ENCODE measurements at places on chromosomes 5 and 9. TPM values are rescaled to one million over a fixed set of nuclear protein-coding genes. Genes with fewer than 3 reads are reported as not detected.
A peak's percentile ranks its signal among the peaks of the same experiment; 100 is the strongest.

GRCh38 chr9:87658511-87658910 is 67.4 kb upstream of the CTSL start:
- no peak for DNase-seq

DNA sequence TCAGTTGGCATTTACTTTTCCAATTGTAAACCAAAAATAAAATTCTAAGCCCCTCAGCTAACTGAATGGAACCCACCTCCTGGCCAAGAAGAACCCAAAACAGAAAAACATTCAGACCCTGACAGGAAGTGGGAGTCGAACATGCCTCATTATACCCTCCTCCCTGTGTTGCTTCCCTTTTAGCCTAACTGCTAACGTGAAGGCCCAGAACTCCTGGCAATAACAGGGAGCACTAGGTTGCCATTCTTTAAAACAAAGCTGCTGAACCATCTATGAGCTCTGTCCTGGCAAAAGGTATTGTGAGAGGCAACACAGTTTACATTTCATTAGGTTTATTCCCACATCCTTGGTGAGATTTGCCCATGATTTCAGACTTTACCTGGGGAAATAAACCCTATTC is 481.4 kb downstream of the CHSY3 start:
- DNase-seq = no peak

DNA sequence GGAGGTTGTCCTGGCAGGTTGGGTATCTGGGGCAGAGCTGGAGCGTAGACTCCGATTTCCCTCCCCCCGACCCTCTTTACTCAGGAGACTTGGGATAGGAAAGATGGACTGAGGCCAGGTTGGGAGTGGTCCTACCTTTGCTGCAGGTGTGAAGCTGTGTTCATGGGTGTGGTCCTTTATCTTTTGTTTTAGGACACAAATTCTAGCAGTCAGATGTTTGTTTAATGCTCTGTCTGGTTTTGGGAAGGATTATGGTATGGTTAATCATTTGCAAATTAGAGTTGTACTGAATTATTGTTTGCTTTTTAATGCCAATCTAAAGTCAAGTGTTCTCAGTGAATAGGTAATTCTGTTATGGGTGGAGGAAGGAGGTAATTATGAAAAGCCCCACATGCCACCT is 14.1 kb upstream of the FAM120AOS start:
- DNase-seq = peak; percentile 10

DNA sequence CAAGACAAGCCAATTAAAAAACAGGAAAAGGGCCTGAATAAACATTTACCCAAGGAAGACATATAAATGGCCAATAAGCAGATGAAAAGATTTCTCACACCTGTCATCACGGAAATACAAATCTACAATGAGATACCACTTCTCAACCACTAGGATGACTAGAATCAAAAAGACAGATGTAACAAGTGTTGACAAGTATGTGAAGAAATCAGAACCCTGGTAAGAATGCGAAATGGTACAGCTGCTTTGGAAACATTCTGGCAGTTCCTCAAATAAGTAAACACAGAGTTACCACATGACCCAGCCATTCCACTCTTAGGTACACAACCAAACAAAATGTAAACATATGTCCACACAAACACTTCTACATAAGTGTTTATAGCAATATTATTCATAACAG is 32.5 kb downstream of the LEAP2 start:
- no peak for DNase-seq

GRCh38 chr5:180115326-180116076 is 43.9 kb upstream of the RNF130 start:
- no peak for DNase-seq

DNA sequence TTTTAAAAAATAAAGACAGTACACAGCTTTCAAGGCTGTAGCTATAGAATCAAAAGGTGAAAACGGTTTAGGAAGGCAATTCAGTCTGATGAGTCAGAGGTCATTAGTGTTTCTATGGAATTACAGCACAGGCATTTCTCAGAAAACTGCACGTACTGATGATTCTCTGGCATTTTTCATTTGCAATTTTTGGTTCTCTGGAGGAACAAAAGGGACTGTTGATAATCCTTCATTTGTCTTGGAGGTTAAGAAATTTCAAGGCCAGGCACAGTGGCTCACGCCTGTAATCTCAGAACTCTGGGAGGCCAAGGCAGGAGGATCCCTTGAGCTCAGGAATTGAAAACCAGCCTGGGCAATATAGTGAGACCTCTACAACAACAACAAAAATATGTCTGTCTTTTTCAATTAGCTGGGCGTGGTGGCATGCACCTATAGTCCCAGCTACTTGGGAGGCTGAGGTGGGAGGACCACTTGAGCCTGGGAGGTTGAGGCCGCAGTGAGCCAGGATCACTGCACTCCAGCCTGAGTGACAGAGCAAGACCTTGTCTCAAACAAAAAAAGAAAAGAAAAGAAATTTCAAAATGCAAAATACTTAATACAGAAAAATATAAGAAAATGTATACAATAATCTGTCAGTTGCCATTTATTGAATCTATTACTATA is 27.3 kb downstream of the NR6A1 start:
- DNase-seq = no peak

DNA sequence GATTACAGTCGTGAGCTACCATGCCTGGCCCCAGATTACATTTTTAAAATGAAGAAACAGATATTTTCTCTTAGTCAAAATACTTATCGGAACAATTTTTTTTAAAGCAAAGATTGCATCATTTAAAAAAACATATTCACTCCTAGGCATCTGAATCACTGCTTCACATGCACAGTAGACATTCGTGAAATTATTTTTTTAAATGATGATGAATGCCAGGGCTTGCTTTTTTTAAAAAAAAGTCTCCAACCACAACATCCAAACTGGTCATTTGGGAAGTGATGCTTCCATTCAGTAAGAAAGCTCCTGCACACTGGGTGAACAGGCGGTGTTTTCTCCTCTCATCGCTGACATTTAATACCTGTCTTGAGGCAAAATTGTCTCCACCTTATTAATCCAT is 223.0 kb upstream of the DMRT1 start:
- no peak for DNase-seq

GRCh38 chr5:170438581-170438980 is 49.4 kb upstream of the KCNMB1 start:
- DNase-seq = no peak

- no peak for DNase-seq
These were observed 20.6 kb downstream of the TPD52L3 start for GRCh38 chr9:6348766-6349165.

DNA sequence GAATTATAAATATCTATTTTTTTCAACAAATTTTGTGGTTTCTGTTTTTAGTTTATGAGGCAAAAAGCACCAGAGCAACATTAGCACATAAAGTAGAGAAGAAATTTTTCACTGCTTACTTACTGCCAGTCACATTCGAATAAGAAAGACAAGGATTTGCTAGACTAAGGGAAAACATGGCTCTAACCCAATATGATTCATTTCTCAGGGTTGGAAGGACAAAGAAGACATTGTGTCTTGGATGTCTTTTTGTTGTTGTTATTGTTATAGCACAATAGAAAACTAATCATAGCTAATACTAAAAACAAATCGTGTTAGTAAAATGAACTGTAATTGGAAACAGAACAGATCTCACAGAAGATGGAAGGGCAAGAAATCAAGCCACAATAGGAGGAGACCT is 90.9 kb upstream of the SLCO6A1 start:
- no peak for DNase-seq

DNA sequence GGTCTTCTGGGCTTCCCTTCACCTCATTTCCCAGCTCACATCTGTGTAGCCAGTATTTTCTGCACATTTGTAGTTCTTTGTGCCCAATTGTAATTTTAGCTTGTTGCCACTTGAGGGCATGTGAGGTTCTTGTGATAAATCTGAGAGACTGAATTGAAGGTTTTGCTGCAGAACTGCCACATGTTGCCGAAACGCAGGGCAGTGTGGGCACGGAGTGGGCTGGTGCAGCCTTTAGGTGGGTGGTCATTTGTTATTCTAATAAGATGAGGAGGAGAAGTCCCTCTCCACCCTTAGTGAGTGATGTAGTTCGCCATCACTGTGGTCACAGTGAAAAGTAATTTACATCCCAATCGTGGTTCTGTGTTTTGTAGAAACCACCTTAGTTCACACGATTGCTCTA is 21.2 kb downstream of the OTULIN start:
- no peak for DNase-seq

Gene PCDHB2
- polyA plus RNA-seq = 12.5 TPM

Gene FBP2
- polyA plus RNA-seq = 1.7 TPM

Gene GALNT12
- polyA plus RNA-seq = 22.4 TPM

Gene PHYHD1
- polyA plus RNA-seq = 38.5 TPM

Gene BTNL3
- 0.31 TPM for polyA plus RNA-seq
